ENCODE measurements at places on chromosomes 5 and 9. TPM values are rescaled to one million over a fixed set of nuclear protein-coding genes. Genes with fewer than 3 reads are reported as not detected.

Gene AMACR
- 21.1 TPM for polyA plus RNA-seq

Gene ZNF354C
- polyA plus RNA-seq, result 1.8 TPM

Gene CEP72
- 10.6 TPM for polyA plus RNA-seq

- no peak for DNase-seq
These were observed 42.0 kb downstream of the SFXN1 start for GRCh38 chr5:175520321-175520720.

DNA sequence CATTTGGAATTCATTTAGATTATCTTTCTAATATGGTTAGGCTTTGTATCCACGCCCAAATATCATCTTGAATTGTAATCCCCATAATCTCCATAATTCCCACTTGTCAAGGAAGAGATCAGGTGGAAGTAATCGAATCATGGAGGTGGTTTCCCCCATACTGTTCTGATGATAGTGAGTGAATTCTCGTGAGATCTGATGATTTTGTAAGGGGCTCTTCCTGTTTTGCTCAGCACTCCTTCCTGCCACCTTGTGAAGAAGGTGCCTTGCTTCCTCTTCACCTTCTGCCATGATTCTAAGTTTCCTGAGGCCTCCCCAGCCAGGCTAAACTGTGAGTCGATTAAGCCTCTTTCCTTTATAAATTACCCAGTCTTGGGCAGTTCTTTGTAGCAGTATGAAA, 527.5 kb upstream of the ARRDC3 start:
- no peak for DNase-seq

DNA sequence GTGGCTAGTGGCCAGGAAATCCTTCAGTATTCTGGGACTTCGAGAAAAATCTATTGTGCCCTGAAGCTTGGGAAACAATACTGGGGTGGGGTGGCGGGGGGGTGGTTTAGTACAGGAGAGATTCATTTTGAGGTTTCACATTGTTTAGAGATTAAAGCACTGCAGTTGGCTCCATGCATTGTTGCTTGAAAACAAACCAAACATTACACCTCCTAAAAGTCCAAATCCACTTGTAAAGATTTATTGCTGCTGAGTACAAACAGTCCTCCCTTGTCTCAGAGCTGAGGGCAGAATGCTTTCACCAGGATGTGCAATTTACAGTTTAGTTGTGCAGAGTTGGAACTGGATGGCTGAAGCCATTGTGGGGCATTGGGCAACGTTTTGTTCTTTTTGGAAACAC, 49.4 kb downstream of the GGTA1 start:
- DNase-seq, result no peak

All from A549 (cell line).